ENCODE measurements at places on chromosomes 1 and 21.

GRCh38 chr1:203364094-203364801, 13.3 kb upstream of the FMOD start:
- no peak for DNase-seq

DNA sequence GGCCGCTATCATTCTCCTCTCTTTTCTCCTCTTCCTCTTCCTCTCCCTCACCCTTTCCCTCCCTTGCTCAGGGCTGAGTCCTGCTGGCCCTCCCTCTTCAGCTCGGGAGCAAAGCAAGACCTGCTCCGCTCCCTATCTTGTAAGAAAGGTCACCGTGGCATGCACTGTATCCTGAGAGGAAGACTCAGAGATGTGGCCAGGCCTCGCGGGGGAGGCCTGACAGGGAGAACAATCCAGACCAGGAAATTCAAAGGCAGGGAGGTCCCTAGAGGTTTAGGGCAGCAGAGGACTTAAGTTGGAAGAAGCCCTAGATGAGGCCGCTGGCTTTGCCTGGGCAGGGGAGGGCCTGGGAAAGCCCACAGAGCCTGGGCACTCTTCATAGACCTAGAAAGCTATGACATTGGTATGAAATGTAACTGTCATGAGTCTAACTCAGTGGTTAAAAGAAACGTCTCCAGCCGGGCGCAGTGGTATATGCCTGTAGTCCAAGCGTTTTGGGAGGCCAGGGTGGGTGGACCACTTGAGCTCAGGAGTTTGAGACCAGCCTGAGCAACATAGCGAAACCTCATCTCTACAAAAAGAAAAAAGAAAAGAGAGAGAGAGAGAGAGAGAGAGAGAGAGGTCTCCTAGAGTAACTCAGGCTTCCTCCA, 14.6 kb upstream of the PTAFR start:
- DNase-seq = no peak

DNA sequence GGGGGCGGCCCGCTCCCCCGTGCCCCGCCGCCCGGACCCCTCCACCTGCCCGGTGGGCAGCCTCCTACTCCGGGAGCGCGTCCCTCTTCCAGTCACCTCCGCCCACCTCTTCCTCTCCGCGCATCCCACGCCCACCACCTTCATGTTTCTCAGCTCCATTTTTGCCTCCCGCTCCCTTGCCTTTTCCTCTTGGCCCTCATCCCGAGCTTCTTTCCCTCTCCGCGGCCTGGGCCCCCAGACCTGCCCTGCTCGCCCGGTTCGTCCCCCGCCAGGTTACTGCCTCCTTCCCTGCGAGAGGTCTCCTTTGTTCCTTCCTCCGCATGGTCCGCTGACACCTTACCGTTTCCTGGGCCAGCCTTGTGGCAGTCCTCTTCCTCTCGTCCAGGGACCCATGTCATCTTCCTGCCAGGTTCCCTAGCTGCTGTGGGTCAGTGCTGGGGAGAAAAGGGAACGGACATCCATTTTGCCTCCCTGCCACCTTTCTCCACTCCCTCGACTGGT, 563 bp downstream of the QSOX1 start:
- no peak for DNase-seq

GRCh38 chr21:38740090-38740489, 65.6 kb upstream of the ETS2 start:
- DNase-seq = no peak

DNA sequence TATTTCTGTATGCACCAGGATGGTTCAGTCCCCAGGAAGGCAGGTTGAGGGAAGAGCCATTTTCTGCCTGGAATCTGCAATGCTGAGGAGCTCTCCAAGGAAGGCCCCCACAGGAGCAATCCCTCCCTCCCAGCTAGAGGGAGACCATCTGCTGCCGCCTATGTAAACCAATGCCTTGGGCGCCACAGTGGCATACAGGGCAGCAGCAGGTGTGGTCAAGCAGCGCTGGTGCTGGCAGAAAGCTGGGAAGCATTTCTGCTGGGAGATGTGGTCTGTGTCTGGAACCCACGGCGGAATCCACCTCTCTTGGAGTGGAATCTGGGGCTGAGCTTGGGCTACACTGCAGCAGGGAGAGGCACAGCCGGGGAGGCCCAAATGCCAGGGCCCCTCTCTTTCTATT, 283.3 kb downstream of the RRAGC start:
- no peak for DNase-seq

DNA sequence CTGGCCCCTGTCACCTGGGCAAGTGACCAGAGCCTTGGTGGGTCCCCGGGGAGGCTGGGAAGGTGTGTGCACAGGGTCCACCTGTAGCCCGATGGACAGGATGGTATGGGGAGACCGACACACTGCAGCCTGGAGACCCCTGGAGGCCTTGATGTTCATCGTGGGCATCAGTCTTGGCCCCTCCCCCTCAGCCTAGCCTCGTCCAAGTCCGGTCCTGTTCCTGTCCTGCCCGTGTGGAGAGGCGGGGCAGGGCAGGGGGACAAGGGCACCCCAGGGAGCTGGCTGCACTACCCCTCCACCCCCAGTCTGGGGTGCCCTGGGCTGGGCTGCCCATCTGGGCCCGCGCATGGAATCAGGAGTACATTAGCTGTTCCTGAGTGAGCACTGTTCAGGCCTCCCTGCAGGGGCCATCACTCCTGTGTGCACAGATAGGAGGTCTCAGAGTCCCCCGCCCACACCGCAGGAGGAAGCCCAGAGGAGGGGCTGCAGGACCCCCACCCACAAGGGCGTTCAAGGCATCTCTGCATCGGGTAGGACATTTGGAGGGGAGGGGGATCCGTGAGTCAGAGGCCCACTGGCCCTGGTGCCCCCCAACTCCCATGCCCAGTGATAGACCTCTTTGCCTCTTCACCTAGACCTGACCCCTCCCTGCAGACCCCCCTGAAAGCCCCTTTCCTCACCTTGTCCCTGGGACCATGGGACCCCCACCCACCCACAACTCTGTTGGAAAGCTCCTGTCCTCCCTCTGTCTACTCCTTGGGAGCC, 63.2 kb downstream of the WNT9A start:
- DNase-seq = no peak

GRCh38 chr1:16434501-16434900, 2.7 kb downstream of the SPATA21 start:
- no peak for DNase-seq

Measured in GM12891 (cell line).